CD4-positive, alpha-beta T cell treated with Interleukin-12 subunit alpha and Interleukin-12 subunit beta, for 1 hour (primary cell): ENCODE measurements at places on chromosomes 3 and 15.
A peak's percentile ranks its signal among the peaks of the same experiment; 100 is the strongest.

- DNase-seq = no peak
These were observed 9.6 kb downstream of the CALML4 start for GRCh38 chr15:68195336-68196112.

DNA sequence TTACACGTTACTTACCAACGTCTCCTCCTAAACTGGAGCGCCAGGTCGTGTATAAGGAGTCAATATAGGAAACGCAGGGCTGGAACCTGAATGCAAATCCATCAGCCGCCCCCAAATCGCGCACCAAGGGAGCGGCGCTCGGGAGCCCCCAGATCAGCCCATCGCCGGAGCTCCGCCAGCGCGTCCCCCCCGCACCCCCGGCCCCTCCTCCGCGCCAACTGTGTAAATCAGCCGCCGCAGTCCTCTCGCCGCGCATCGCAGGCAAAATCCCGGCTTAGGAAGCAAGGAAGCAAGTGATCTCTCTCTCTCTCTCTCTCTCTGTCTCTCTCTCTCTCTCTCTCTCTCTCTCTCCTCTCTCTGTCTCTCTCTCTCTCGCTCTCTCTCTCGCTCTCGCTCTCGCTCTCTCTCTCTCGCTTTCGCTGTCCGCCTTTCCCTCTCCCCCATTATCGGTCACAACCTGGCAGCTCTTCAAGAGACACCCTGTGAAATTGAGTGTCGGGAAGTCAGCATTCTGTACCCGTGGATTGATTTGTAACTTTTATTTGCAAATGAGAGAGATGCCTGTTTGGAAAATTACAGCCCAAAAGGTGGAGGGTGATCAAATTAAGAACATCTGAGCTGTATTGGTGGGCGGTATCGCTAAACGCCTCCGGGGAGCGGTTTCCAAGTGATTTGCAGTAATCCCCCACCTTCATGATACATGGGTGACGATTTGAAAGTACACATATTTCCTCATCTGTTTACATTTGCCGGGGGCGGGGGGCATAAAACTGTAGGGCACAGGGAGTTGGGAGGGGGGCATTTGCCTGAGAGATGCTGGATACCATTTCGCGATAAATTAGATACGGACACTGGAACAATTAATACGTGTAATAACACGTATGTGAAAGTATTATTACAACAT lies 645 bp upstream of the SLITRK3 start:
- no peak for DNase-seq

- no peak for DNase-seq
These were observed 388.7 kb downstream of the GRM7 start for GRCh38 chr3:7249493-7250076.

- no peak for DNase-seq
These were observed 14.2 kb downstream of the ZNF710 start for GRCh38 chr15:90015294-90015693.

DNA sequence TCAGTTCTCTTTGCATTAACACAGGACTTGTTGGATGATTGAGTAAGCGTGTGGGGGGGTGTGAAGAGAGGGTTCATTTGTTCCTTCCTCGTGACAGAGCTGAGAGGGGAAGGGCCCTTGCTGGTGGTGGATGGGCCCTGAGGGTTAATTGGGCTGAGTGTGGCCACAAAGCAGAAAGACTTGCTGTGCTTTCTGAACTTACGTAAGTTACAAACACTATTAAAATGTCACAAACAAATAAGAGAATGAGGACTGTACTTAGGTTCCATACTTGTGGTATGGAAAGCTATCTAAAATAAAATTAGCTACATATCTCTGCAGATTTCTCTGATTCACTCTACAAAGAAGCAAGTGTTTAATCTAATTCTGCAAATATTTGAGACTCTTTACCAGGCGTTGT lies 231.3 kb downstream of the LPP start:
- DNase-seq = peak; percentile 12

- no peak for DNase-seq
These were observed 169.4 kb downstream of the SHQ1 start for GRCh38 chr3:72678867-72679266.

- peak; percentile 16 for DNase-seq
These were observed 213.8 kb downstream of the RPLP1 start for GRCh38 chr15:69666441-69666882.

DNA sequence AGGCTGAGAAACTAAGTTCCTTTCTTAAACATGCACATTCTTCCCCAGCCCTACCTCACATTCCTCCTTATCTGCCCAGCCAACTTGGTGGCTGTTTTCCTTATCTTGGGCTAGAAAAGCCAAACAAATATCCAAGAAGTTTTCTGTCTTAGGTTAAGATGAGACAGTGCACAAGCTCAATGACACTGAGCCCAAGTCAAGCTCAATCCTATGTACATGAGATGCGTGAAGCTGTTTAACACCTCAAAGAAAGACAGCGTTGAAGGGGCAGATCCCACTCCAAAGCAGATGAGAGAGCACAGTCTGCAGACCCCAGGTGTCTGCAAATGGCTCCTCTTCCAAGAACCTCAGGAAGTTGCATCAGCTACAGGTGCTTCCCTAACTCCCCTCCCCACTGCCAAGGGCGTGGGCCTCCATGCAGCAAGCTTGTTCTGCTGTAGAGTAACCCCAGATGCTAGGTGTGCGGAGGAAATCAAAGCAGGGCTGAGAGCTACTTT lies 16.6 kb downstream of the LRRC2 start:
- DNase-seq = no peak
